ENCODE measurements at places on chromosomes 3 and 15.

DNA sequence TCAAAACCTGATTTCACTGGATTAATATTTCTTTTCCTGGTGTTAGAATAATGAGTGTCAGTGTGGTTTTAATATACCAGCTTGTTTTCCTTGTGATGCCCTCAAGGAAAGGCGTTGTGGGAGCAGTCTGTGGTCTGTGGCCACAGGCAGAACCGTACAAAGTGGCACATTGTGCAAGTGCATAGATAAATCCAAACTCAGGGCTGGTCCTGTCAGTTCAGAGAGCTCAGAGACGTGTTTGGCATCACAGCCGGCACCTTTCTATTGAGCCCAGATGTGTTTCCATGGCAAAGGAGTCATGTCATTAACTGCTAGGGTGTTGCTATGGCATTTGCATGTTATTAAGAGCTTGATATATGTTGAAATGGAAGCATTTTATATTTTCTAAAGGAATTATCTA lies 289.9 kb upstream of the RASGRP1 start:
- DNase-seq, result no peak

DNA sequence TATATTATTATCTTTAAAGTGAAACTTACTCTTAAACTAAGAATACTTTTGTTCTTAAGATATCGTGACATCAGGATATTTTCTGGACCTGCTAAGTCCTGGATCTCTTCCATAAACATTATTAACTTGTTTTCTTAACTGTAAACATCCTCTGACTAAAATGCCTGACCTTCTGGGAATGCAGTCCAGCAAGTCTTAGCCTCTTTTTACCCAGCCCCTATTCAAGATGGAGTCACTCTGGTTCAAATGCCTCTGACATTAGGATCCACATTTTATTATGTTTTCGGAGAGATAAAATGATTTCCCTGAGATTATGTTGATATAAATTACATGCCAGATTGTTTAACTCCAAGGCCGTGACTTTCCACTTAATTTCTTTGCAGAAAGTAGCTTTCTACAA lies 37.6 kb downstream of the OSTN start:
- no peak for DNase-seq

DNA sequence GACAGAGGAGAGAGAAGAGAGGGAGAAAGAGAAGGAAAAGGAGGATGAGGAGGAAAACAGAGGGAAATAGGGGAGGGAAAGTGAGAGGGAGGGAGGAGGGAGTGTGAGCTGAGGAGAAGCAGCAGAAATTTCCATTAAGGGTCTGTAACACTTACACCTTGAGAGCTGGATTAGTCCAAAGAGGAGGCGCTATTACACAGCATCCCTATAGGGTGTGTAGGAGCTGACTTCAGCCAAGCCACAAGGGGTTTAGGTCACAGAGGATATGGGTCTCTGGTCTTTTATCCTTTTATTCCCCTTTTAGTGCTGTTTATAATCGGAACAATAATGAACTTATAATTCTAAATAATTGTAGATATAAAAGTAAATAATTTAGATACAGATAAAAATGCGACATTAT lies 230.4 kb downstream of the GABRG3 start:
- no peak for DNase-seq

DNA sequence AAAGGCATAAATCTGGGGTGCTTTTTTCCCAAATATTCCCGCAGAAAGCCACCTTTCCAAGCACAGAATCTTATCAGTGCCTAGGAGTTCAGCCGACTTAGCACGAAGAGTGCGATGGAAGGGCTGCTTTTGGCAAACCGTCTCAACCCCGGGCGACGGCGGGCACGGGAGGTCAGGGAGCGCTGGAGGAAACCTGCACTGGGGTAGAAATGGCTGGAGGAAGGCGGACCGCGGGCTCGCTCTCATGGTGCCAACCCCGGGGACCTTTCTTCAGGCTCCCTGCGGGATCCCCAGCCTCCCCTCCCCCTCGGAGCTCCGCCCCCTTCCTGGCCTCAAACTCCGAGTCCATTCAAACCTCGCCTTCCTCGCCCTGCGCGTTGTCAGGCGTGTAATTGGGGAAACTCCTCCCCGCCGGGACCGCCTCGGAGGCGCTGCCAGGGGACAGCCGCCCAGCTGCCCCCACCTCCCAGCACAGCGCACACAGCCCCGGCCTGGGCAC lies at the start of gene GABRG3:
TSS of gene GABRG3 (plus strand) at position 470 of the 499 bp plus-strand sequence.
- DNase-seq, result no peak

GRCh38 chr15:66039117-66039871 lies 170.0 kb downstream of the RAB11A start:
- no peak for DNase-seq

DNA sequence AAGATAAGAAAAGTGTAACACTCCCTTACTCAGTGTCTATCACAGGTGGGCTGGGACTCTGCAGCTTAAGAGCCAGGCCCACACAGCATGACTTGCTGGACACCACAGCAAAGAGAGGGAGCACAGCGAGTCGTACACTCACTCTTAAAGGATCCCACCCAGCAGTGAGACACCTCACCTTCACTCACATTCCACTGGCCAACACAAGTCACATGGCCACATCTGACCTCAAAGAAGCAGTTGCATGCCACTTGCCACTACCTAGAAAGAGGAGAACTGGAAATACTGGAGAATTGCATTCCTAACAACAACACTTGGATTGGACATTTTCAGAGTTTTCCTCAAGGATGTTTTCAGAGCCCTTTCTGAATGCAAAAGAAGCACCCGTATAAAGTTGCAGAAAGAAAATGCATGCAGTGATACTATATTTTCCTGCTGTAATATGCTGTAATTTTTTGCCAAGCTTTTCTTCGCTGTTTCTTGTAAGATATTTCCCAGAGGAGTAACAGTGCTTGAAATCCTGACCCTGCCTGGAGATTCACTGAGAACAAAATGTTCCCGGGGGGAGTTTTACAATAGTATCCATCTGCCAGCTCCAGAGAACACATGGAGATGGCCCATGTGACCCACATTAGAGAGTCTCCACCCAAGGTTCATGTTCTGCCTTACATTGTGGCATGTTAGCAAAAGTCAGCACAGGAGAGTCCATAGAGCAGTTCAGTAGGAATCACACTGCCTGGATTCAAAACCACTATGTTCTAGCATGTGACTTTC lies 42.2 kb downstream of the TRIM42 start:
- no peak for DNase-seq

GRCh38 chr3:190077395-190078045 lies 43.2 kb downstream of the P3H2 start:
- no peak for DNase-seq

GRCh38 chr3:46716461-46717441 lies 918 bp downstream of the PRSS50 start:
- no peak for DNase-seq

DNA sequence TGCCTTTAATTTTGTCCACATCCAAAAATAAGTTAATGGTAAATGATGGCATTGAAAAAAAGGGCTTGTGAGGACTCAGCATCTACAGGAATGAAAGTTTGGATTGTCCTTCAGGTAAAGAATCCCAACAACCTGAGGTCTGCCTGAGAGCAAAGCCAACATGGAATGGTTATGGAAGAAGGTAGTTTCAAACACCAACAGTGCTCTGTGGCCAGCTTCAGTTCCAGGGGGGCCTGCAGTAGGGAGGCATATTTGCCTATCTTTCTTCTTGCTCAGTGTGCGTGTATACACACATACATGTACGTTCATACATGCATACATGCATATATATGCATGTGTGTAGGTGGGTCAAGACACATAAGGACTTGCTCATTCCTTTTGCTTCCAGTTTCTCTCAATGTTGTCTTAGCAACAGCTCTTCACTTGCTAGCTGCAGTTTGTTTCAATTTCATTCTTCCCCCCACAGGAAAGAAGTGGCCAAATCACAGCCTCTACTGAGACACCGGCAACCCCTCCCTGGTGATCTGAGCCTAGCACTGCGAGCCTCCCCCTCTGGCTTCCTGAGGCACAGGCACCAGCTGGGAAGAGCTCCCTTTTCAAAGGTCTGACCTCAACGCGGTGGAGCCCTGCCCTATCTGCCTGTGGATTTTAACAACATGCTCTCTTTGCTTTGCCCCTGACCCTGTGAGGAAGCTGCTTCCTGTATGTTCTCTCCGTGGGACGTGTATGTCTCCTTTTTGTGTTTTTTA lies 146.2 kb downstream of the KLF13 start:
- no peak for DNase-seq
